Hypothalamus (tissue), 51 donors: ENCODE measurements at places on chromosomes 6 and 20.

DNA sequence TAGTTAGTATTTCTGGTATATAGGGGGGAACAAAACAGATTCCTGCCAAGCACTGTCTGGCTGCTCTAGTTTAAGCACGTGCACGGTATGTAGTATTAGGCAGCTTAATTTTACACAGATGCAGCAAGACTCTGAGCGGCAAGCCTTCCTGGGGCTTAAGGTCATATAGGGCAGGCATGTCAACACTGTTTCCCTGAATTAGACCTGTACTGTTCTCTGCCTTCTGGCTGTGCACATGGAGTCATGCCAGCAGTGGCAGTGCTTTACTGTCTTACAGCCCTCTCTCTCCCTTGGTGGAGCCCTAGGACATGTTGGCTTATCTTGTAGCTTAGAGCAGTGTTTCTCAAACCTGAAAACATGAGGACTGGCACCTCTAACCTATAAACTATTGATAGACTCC, 56.6 kb downstream of the PHF20 start:
- DNase-seq: no peak

GRCh38 chr6:158791274-158791855, 27.8 kb downstream of the EZR start:
- DNase-seq: no peak

GRCh38 chr20:6940048-6940447, 172.6 kb downstream of the BMP2 start:
- DNase-seq: no peak

DNA sequence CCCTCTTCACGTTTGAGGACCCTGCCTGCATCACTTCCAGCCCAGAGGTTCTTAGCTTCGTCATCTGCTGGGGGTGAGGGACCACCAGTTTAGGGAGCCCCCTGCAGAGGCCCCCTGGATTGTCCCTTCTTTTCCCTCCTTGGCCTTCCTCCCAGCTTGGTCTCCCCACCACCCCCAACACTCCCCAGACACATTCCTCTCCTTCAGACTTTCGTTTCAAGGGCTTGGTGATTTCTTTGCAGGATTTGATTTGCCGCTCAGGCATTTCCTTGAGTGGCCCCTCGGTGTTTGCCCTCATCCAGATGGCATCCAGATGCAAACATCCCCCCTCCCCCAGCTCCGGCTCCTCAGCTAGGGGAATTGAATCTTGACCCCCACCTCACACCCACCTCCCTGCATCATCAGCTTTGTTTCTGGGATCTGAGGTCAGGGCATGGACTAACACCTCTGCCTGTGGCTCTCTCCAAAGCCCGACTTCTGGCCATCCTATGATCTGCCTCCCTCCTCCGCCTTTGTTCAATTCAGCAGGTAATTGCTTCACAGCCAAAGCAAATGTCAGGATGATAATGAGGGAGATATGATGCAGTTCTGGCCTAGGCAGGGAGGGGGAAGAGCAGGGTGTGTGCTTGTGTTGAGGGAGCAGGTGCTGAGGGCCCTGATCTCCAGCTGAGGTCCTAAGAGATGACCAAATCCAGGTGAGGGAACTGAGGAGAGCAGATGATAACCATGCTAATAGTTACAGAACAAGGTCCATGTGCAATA, 141.5 kb downstream of the VEGFA start:
- DNase-seq: no peak

DNA sequence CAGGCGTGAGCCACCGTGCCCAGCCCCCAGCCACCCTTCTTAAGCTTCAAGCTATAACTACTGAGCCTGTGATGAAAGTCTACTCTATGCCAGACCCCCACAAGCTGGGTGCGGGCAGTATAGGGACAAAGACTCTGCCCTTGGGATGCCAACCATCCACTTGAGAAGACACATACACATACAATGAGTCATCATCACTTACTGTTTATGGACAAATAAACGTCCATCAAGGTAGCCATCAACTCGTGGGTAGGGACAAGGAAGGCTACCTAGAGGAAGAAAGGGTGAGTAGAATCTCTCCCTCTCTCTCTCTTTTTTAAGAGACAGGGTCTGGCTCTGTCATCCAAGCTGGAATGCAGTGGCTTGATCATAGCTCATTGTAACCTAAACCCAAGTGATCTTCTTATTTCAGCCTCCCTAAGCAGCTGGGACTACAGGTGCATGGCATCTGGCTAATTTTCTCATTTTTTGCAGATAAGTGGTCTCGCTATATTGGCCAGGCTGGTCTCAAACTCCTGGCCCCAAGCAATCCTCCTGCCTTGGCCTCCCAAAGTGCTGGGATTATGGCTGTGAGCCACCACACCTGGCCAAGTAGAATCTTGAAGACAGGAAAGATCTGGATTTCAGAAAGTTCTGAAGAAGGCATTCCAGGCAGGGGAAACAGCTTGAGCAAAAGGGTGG, 2.6 kb upstream of the TP53INP2 start:
- no peak for DNase-seq
